NCI-H524 treated with DMSO at 0.1 percent for 48 hours (cell line): ENCODE measurements at places on chromosomes 13 and 19.

- no peak for DNase-seq
Observed at GRCh38 chr19:38773469-38774177, at the start of gene LGALS7. TSS of gene LGALS7 (minus strand) at chr19:38773517. CDS start at chr19:38773492, 25 bp downstream.

DNA sequence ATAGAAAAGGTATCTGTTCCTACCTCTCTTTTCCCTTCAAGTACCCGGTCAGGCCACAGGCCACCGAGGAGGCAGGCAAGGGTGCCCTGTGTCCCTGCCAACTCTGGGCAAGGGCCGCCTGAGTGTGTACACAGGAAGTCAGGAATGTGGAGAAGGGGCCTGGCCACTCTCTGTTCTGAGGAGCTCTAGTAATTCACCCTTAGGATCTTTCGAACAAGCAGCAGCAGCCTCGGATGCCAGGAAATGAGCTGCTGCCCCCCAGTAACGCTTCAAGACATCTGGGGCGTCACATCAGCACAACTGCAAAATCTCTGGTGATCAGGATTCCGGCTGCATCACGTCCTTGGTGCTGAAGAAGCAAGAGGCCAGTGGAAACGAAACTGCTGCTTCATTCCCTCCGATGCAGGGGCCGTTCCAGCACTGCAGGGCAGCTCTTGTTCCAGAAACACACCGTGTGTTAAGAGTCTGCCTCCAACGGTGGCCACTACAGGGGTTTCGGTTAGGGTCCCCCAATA lies 2.0 kb downstream of the RAB20 start:
- DNase-seq, result no peak

GRCh38 chr19:3338541-3339181 lies 27.7 kb upstream of the NFIC start:
- no peak for DNase-seq

- peak; percentile 46 for DNase-seq
Observed at GRCh38 chr13:73011751-73012150, 47.1 kb upstream of the KLF5 start.

DNA sequence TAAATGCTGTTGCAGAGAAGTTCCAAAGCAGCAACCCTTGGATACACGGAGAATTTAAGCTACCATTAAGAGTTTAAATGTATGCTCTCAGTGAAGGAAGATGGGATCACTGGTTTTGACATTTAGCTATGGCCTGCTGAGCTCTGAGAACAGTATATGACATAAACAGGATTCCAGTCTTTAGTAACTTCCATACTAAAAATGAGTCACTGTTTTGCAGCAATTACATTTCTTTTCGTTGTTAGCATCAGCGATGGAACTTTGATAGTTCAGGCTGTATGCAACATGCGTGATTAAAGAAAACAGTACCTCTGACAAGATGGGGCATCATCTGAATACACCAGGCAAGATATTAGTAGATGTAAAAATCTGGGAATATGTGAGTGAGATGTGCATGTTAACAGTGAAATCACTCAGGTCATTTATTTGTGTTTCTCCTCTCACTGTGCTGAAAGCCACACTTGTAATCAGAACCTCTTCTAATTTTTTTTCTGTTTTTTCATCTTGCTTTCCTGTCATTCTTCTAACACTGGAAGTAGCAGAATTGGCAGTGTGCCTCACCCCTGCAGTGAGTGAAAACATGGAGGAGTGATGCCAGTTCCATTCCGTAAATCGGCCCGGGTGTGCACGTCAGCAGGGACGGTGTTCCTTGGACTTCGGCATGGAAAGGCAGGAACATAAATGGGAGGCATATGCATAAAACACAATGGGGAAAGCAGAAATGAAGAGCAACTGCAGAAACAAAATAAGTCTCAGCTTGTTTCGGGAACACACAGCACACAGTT lies 361.5 kb downstream of the OXGR1 start:
- DNase-seq, result no peak

DNA sequence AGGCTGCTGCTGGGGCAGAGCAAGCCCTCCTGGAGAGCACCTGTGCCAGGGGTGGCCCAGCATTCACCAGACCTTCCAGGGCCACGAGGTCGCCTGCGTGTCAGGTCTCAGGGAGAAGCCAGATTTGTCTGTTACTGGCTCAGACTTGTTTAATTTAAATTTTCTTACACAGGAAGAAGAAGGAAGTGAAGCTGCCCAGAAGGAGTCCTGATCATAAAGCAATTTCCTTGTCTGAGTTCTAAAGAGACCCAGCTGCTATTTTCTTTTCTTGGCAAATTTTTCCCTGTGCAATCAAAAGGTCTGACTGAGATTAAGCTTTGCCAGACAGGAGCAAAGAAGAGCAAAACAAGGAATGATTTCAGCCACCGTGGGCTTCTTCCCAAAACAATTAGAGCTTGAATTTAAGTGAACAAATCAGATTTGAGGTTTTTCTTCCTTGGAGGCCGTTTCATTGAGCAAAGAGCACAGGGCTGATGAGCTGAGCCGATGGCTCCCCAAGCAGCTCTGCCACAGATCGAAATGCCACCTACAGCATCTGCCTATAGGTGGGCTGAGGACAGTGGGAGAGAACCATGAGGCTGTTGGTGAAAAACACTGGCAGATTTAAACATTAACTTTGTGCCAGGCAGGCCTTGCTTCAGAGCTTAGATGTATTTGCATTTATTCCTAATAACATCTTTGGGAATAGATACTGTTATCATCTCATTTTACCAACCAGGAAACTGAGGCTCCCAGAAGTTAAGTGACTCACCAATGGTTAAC lies 40.1 kb downstream of the HSPH1 start:
- no peak for DNase-seq
